ENCODE measurements at places on chromosomes 4 and X.

GRCh38 chrX:110182865-110183264 is 135.0 kb downstream of the AMMECR1 start:
- DNase-seq = no peak

DNA sequence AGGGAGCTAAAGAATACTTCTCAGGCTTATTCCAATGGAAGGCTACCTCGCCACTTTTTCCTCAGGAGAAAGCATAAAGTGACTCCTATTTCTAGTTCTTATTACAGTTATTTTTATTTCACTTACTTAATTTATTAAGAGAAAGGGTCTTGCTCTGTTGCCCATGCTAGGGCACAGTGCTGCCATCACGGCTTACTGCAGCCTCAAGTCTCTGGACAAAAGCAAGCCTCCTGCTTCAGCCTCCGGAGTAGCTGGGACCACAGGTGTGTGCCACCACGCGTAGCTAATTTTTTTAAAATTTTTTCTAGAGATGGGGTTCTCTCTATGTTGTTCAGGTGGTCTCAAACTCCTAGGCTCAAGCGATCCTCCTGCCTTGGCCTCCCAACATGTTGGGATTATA is 36.0 kb upstream of the CHRNA9 start:
- DNase-seq = no peak

DNA sequence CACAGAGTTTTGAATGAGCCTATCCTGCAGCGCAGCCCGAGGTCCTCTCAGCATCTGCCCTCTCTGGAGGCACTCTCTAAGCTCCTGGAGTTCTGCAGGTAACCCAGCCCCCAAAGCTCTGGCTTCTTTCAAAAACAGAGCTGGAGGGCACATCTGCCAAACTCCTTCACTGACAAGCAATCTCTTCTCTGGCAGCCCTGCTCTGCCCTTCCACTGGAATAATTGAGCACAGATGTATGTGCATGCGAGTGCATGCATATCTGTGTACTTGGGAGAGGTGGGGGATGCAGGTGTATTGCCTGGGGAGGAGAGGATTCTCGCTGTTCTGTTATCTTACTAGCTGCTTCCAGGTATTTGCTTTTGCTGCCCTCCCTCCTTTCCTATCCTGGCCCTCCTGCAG is 22.2 kb upstream of the PLP1 start:
- DNase-seq = no peak

DNA sequence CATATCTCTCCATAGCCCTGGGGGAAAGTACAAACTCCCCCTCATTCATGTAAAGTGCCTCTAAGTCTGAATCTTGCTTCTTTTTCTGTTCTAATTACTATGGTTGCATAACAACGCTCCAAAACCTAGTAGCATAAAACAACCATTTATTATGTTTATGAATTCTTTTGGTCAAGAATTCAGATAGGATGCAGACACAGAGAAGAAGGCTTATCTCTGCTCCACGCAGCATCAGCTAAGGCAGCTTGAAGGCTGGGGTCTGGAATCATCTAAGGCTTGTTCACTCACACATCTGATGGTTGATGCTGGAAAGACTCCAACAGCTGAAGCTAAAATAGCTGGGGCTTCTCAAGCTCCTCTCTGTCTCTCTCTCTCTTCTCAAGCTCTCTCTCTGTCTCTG is 564.5 kb downstream of the ZNF674 start:
- DNase-seq = no peak

- no peak for DNase-seq
Observed at GRCh38 chr4:141680060-141680459, 43.7 kb downstream of the IL15 start.

DNA sequence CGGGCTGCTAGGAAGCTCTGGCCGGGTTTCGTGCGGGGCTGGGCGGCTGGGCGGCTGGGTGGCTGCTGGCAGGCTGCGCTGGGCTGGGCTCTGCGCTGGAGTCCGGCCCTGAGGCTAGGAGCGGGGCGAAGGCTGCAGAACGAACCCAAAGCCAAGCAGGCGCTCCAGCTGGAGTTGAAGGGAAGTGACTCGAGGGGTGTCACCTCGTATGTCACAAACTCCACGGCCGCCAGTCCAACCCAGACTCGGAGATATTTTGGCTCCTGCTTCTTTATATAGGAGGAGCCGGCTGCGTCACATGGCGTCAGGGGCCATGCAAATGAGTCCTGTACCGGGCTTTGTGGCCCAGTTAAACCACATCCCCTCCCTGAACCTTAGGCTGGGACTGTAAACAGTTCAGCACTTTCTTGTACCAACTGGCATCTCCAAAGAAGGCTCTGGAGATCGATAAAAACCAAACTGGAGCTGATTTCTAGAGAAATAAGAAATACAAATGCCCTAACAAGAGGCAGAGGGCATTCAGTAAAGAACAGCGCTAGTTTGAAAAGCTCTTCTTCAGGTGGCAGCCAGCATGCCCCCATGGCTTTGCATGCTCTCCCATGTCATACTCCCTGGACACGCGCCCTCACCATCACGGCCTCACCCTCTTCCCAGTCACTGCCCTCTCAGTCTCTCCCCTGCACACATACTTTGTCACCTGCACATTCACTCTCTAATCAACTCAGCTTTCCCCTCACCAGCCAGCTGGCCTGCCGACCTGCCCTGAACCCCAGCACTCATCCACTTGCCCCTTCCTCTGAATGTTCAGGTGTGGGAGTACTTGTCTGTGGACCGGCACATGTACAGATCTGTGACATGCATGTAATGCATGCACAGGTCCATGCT is 58.5 kb downstream of the TSC22D3 start:
- peak; percentile 96 for DNase-seq

DNA sequence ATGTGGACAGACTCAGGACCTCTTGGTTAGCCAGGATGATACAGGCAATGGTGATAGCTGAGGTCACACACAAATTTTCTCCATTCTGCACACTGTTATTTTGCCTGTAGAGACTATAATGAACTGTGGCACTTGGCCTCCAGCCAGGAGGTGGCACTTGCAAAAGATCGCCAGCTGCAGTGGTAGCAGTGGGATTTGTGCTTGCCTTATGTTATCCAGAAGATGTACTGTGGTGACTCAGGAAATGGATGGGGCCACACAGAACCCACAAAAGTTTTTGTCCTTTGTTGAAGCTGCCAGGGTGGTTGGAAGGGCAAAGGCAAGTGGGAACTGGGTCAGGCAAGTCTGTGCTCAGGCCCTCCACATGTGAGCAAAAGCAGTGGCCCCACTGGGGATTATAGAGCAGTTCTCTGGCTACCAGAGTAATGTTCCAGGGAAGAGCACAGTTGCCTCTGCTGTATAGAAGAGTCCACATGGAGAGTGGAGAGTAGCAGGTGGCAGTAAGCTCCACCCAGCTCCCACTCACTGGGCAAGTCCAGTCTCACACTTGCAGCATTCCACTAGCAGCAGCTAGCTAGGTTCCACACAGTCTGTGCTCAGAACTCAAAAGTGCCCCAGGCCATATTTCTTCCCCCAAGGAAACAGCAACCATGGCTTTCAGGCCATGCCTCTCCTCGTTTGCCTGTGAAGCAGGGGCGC is 5.9 kb upstream of the C4orf17 start:
- no peak for DNase-seq

DNA sequence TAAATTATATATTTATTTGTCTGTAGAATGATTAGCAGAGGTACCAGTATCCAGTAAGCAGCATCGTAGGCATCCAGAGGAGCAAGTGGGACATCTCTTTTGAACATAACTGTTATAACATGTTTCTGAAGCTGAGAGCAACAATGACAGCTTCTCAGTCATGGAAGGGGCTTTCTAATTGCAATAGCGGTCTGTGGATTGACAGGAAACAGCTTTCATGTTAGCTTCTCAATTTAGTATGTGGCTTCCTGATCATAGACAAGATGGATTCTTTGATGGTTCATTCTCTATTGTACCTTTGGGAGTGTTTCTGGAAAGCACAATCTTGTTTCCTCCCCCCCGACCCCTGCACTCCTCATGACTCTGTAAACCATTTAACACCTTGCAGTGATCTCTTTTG is 434.6 kb upstream of the GNPDA2 start:
- no peak for DNase-seq

GRCh38 chrX:96372313-96373046 is 312.2 kb upstream of the DIAPH2 start:
- DNase-seq = no peak

GRCh38 chrX:40844471-40844870 is 109.1 kb upstream of the MED14 start:
- no peak for DNase-seq

DNA sequence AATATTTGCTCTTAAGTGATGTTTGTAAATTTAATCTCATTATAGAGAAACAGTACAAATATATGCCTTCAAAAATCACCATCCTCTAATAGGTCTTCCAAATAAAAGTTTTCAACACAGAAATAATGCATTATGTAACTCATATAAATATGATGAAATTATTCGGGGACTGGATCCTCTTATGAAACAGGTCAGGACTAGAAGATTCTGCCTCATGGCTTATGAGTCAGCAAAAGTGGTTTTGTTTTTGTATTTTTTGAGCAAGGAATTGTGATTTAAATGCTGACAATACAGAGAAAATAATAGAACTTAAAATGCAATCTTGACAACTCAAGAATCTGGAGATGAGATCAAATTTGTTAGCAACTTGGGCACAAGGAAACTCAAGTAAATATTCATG is 179.7 kb upstream of the NDP start:
- no peak for DNase-seq

- no peak for DNase-seq
Observed at GRCh38 chr4:32462944-32463343, 1742.8 kb downstream of the PCDH7 start.

GRCh38 chrX:120000490-120001246 is 57.1 kb upstream of the NKAP start:
- DNase-seq = no peak

Measured in coronary artery (tissue), 2 donors.